ENCODE measurements at places on chromosomes 16 and 17.

DNA sequence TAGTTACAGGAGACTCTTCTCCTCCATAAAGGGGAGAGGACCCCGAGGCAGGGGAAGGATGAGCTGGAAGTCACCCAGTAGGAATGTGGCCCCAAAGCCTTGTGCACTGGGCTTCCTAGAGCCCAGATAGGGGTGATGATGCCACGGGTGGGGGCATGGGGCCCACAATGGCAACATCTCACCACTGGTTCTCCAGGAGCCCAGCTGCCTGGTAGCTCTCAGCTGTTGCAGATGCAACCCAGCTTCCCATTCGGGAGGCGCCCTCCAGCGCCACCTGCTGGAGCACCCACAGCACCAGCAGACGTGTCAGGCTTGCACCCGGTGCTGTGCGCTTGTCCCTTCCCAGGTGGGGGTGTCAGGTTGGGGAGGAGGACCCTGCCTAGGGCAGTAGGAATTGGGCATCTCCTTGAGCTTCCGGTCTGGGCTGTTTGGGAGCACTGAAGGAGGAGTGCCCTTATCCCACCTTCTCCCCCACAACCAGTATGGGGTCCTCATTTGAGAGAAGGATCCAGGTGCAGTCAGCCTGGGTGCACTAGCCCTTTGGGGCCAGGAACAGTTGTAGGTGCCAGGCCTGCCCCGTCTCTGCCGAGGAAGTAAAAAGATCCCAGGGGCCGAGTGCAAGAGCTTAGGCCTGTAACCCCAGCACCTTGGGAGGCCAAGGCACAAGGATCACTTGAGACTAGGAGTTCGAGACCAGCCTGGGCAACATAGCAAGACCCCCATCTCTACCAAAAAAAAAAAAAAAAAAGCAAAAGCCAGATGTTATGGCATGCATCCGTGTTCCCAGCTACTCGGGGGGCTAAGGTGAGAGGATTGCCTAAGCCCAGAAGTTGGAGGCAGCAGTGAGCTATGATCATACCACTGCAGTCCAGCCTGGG, 14.4 kb downstream of the CDIPT start:
- DNase-seq, result peak; percentile 77

DNA sequence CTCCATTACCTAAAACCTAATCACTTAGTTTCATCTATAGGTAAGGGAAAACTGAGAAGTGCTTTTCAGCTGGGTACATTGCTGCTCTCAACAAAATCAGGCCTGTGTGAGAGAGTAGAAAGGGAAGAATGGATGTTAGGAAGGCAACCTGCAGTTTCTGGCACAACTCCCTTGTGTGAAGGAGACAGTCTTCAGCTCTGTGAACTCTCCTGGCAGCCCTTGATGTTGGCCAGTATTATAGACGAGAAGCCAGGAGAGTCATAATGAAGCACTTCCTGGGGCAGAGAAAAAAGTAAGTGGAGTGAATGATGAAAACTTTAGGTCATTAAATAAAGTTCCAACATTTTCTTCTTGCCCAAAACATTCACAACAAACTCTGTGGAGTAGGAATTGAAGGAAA, 260.1 kb downstream of the IRX3 start:
- no peak for DNase-seq

- no peak for DNase-seq
These were observed 11.7 kb upstream of the MAF start for GRCh38 chr16:79612207-79612606.

GRCh38 chr17:46193151-46193625, at the start of gene KANSL1:
Gene KANSL1 (minus strand): TSS chr17:46193429. CDS start chr17:46172143, 21,286 bp downstream.
- DNase-seq, result peak; percentile 81

DNA sequence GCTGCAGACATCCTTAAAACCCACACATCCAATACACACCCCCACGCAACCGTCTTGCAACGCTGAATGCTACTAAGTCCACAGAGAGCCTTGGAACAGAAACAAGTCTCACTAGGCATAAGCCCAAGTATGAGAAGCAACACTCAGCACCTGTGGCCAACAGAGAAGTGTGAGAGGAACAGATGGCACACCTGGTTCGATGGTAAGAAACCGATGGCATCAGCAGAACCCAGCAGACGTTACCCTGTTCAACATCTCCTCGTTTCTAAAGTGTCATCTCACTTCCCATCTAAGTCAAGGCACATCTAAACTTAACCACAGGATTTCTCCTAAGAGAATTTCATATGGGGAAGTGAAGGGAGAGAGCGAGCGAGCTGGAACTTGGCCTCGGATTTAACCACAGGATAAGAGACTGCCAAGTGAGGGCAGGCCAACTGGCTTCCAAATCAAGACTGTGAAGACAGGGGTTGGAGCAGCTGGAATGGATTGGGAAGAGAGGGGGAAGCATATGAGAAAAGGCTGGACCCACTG, 41.0 kb downstream of the NXPH3 start:
- no peak for DNase-seq

DNA sequence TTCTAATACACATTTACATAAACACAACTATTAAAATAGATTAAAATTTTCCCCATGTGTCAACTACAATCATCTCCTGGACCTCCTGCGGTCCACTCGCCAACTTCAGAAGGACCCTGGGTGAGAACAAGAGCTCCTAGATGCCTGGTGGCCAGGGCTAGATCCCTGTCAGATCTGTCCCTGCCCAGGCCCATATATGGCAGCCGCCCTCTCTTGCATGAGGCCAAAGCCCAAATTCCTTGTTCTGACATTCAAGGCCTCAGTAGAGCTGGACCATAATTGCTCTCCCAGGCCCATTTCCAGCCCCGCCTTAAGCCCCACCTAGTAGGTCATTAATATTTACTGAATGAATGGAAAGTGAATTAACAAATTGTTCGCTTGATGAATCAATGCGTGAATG, 237.7 kb downstream of the KATNIP start:
- no peak for DNase-seq

- DNase-seq, result no peak
These were observed 22.8 kb downstream of the SLFN5 start for GRCh38 chr17:35265566-35266141.
